CD4-positive, alpha-beta T cell treated with Interleukin-12 subunit alpha and Interleukin-12 subunit beta, for 1 hour (primary cell): ENCODE measurements at places on chromosomes 13 and 19.

- DNase-seq: no peak
Measured at GRCh38 chr13:49646688-49647087, 18.4 kb downstream of the ARL11 start.

GRCh38 chr19:17687857-17688784 lies at the start of gene UNC13A:
Gene UNC13A (minus strand): TSS chr19:17688354. CDS start chr19:17688199, 155 bp downstream.
- DNase-seq: peak; percentile 40

- no peak for DNase-seq
Measured at GRCh38 chr13:109720758-109721184, 65.6 kb downstream of the IRS2 start.

GRCh38 chr19:35868172-35868822 lies at the start of gene APLP1:
Gene APLP1 (plus strand): TSS chr19:35868574. CDS start chr19:35868637, 63 bp downstream.
- DNase-seq: peak; percentile 71

DNA sequence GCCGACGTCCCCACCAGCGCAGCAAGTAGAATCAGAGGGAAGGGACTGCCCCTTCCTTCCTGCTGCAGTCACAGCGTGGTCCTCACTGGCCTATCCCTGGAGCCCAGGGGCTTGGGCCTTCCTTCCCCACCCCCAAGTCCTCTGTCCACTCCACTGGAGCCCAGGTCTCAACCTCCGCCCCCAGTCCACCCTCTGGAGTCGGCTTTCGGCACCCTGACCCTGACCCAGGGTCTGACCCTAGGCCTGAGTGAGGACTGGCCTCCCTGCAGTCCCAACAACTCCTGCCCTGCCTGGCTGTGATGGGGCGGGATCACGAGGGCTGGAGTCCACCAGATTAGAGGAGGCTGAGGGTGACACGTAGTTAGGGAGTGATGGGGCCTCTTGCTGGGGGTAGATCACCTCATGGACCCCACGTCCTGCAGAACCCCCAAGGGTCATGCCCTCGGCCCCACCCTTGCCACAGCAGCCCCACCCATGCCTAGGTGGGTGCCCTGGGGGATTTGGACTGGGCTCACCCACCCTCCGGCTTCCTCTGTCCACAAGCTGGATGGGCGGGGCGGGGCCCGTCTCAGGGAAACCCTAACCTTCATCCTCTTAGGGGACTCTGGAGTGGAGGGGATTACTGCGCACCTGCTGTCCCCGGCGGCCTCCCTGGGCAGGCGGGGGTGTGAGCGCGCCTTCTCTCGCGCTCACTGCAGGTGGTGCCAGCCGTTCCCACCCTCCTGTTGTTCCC lies 3.8 kb downstream of the RAX2 start:
- no peak for DNase-seq

GRCh38 chr13:91816263-91816807 lies 417.9 kb downstream of the GPC5 start:
- no peak for DNase-seq

GRCh38 chr19:14536926-14537692 lies 7.7 kb downstream of the TECR start:
- DNase-seq: peak; percentile 59

DNA sequence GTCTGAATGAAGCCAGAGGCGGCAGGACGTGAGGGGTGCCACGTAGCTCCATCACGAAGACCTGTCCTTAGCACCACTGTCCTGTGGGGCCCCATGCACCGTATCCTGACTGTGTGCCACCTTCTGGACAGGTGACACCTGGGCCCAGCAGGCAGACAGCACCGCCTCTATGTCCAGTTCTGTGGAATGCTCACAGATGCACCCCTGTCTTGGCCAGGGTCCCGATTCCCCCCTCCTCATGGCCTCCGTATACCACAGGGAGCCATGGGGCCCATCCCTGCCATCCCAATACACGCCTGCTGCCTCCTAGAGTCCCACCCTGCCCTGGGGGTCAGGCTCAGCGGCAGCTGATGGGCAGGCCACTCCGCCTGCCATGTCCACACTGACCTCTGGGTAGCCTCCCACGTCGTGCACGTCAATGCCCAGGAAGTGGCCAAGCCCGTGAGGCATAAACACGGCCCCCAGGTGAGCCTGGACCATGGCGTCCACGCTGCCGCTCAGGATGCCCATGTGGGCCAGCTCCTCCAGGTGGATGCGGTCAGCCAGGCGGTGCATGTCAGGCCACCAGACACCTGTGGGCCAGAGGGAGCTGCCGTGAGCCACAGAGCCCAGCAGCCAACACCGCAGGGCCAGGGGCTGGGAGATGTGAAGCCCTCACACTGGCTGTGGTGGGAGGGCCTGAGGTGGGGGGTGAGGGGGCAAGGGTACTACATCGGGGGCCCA lies 17.6 kb downstream of the CEBPG start:
- DNase-seq: no peak

DNA sequence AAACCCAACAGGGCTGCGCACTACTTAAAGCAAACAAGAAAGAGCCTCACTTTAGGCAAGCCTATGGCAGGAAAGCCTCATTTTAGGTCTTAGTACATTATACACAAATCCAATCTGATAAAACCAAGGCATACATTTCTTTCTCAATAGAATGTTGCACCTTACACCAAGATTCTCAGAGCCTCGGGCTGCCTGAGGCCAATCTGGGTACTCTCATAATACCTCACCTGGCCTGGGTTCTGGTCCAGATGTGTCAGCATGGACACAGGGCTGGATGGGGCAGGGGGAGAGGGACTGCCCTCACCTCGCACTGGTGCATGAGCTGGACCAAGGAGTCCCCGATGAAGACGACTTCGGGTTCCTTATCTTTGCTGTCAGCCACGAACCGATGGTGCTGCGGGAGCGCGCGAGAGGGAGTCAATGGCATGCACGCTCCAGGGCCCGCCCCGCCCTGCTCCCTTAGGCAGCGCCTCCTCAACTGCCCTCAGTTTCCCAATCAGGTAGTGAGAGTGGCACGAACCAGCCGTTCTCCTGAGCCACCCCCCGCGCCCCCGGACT lies at the start of gene PRR19:
Gene PRR19, plus strand, starts transcription at position 487 of the 558 bp plus-strand sequence. CDS start 7,453 bp downstream, outside the sequence.
- DNase-seq: no peak

- DNase-seq: no peak
Measured at GRCh38 chr13:53622456-53622855, 593.8 kb downstream of the OLFM4 start.
